ENCODE measurements at places on chromosomes 7 and 10. TPM values are rescaled to one million over a fixed set of nuclear protein-coding genes. Genes with fewer than 3 reads are reported as not detected.

TAS2R3 gene
- polyA plus RNA-seq: 2.5 TPM

MYL10 gene
- polyA plus RNA-seq: 0.39 TPM

WEE2 gene
- polyA plus RNA-seq: 0.35 TPM

ETV1 gene
- 77.9 TPM for polyA plus RNA-seq

GATA3 gene
- 2.2 TPM for polyA plus RNA-seq

SPDYE16 gene
- polyA plus RNA-seq: 3.9 TPM

ST7 gene
- polyA plus RNA-seq: 49.2 TPM

WNT8B gene
- polyA plus RNA-seq: 0.11 TPM

SDK1 gene
- 15.1 TPM for polyA plus RNA-seq

HKDC1 gene
- polyA plus RNA-seq: 4.1 TPM

CALHM2 gene
- 19.4 TPM for polyA plus RNA-seq

SOSTDC1 gene
- 32.8 TPM for polyA plus RNA-seq

ATG9B gene
- polyA plus RNA-seq: 3.8 TPM

PRR15 gene
- polyA plus RNA-seq: 0.18 TPM

RNF32 gene
- polyA plus RNA-seq: 7.3 TPM

MBLAC1 gene
- polyA plus RNA-seq: 1.4 TPM

IQCE gene
- 17.4 TPM for polyA plus RNA-seq

UNCX gene
- polyA plus RNA-seq: not detected

TRPV5 gene
- polyA plus RNA-seq: 0.11 TPM

FAM25C gene
- polyA plus RNA-seq: not detected

LRGUK gene
- polyA plus RNA-seq: 1.5 TPM

ENTPD1 gene
- polyA plus RNA-seq: 29.4 TPM

IGF2BP3 gene
- 62.4 TPM for polyA plus RNA-seq

SUN3 gene
- polyA plus RNA-seq: not detected

PRRT4 gene
- polyA plus RNA-seq: 2.9 TPM

FHIP2A gene
- 46.6 TPM for polyA plus RNA-seq

PRF1 gene
- polyA plus RNA-seq: 3.1 TPM

PTN gene
- 82.6 TPM for polyA plus RNA-seq

PON1 gene
- 0.59 TPM for polyA plus RNA-seq

HSPB1 gene
- 298 TPM for polyA plus RNA-seq

PRLHR gene
- 0.03 TPM for polyA plus RNA-seq

GTPBP10 gene
- polyA plus RNA-seq: 23.8 TPM

TMEM236 gene
- polyA plus RNA-seq: 0.21 TPM

KCNH2 gene
- polyA plus RNA-seq: 4.8 TPM
